Activated CD4-positive, alpha-beta T cell treated with anti-CD3 and anti-CD28 coated beads, Interleukin-2, amount 50 U/mL, for 48 hours (primary cell): ENCODE measurements at places on chromosomes 1 and 21.

- DNase-seq = no peak
These were observed 78.6 kb downstream of the STUM start for GRCh38 chr1:226627050-226627755.

DNA sequence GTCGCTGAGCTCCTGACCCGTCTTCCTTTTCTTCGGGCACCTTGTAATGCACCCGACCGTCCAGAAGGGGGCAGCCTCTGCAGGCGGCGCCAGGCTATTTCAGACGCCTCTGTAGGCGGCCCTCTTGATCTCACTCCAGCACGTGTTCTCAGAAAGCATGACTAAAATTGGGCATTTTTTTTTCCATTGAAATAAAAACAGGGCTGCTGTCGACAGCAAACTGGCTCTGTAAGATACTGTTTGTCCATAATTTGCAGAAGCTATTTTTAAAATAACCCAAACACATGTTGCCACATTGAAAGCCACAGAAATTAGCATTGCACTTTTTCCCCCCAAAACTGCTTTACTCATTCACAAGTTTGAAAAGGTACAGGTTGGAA is 78.0 kb downstream of the STUM start:
- DNase-seq = peak; percentile 84

- no peak for DNase-seq
These were observed 10.8 kb downstream of the FNDC5 start for GRCh38 chr1:32859915-32860314.

GRCh38 chr1:203636291-203636690 is 9.7 kb downstream of the ATP2B4 start:
- DNase-seq = no peak

- no peak for DNase-seq
These were observed 152.6 kb downstream of the ETS2 start for GRCh38 chr21:38958323-38958705.

DNA sequence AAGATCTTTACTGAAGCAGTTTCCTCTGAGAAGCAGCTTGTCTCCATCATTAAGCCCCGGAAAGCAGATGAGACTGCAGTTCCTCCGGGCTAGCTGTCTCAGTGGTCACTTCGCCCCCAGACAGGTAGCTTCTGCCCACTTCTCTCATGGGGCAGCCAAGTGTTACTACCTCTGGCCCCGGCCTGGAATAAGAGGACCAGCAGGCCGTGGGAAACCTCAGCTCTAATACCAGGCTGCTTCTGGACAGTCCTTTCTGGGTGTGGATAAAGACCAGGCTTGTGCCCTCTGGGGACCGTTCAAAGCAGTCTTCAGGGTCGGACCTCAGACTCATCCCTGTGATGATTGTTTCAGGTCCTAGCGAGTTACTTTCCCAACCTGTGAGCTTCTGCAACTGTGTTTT is 54.8 kb downstream of the RUNX3 start:
- DNase-seq = no peak

GRCh38 chr1:89516055-89516454 is 8.6 kb upstream of the LRRC8B start:
- DNase-seq = no peak

GRCh38 chr1:20727746-20728316 is 4.7 kb downstream of the SH2D5 start:
- no peak for DNase-seq

- DNase-seq = no peak
These were observed 72.7 kb downstream of the DIRAS3 start for GRCh38 chr1:67977756-67978155.

GRCh38 chr1:42392255-42392654 is 11.7 kb downstream of the RIMKLA start:
- no peak for DNase-seq

GRCh38 chr1:177248258-177248657 is 77.5 kb downstream of the BRINP2 start:
- DNase-seq = no peak

GRCh38 chr1:205430696-205431305 is 8.9 kb upstream of the LEMD1 start:
- peak; percentile 68 for DNase-seq

DNA sequence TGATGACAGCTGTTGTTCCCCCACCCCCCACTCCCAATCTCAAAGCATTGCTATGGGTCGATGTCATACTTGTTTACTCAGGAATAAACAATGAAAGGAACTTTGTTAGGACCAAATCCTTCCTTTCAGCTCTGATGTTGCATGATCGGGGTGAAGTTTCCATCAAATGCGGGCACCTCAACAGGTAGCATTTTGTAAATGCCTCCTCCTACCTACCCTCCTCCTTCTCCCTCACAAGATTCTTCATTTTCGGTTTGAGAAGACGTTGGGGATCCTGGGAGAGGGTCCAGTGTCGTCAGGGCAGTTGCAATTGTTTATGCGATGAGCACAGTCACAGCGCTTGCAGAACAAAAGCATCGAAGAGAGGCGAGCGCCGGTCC is 758 bp upstream of the HUNK start:
- DNase-seq = no peak

- DNase-seq = no peak
These were observed 11.3 kb downstream of the RPAP2 start for GRCh38 chr1:92310185-92310597.

DNA sequence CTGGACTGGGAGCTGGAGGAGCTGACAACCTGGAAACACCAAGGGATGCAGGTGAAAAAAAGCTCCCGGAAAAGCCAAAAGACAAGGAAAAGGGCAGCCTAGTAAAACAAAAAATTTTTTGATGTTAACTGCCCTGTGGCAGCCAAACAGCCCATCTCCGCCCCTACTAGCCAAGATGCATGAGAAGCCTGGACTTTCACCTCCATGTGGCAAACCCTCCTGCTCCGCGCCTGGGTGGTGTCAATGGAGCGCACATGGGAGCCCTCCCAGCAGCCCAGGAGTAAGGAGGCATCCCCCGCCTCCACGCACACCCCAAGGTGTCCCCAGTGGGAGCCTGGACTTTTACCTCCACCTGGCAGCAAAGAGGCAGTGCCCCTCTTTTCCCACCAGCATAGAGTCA is 30.5 kb downstream of the LEMD1 start:
- DNase-seq = no peak

DNA sequence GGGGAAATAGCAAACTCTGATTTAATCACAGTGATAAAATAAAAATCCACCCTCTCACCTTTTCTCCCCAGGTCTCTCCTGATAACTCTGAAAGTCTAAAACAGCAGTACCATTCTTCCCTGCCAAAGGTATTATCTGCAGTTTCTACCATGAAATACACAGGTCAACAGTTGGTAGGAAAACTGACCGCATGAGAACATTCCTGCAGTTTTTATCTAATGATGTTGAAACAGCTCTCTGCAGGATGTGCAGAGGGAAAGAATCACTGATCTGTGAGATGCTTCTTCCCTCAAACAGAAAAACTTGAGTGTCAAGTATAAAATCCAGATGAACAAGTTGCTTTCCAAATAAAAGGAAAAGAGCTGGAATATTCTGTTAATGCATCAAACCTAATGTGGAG is 39.1 kb downstream of the KCNJ6 start:
- DNase-seq = no peak

DNA sequence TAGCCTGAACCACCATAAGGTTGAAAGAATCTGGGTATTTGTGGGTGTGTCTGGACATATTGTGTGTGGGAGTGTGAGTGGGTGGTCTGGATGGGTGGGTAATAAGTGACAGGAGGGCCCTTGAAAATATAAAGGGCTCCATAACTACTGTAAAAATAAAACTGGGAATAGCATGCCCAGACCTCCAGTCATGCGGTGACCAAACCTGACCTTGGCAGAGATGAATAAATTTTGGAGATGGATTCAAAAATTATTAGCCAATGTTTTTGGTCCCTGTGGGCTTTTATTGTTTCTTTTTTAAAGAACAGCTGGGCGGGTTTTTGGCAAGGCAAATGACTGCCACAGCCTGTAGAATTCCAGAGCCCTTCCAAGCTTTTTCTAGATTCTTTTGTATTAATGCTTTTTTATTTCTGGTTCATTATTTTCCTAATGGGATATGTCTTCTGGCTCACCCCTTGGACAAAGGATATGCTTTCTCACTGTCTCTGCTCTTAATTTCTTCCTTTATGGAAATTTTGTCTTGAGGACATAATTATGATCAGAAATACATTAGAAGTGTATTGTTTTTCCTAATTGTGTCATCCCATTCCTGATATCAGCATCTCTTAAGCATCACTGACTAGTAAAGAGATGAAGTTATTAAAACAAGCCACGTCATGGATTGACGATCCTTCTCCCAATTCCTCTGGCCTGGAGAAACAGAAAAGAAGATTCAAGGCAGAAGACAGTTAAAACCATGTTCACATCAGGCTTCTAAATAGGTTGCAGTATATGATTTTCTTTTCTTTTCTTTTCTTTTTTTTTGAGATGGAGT is 69.5 kb downstream of the NTMT2 start:
- DNase-seq = no peak

DNA sequence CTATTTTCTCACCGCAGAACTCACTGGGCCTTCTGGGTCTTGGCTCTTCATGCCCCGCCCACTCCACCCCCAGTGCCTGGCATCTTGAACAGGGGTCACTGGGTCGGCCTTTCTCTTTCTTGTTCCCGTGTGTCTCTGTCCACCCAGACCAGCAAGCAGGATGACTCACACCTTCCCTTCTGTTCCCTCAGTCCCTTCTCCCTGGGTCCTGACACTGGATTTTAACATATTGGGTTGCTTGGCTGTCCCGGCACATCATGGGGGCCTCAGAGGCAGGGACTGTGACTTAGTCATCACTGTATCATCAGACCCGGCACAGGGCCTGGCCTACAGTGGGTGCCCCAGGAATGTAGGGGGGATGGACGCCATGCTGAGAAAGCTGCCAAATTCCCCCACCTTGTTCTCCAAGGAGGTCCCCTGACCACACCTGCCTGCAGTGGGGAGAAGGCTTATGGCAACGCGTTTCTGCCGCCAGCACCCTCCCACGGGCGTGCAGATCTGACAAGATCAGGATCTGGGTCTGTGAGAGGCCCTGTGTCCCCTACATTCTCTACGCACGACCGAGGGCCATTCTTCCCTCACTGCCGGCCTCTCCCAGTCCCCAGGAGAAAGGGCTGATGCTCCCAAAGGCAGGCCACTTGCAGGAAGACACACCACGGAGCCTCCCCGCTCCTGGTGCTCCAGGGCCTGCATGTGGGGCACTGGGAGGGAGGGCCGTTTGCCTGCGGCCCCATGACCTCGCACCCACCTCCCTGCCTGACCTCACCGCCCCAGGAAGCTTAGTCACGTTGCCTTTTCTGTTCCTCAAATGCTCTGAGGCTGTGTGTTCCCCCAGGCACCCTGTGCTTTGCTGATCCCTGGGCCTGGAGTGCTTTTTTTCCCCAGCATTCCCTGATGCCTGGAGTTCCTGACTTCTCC is 157.2 kb upstream of the TMEM51 start:
- no peak for DNase-seq

DNA sequence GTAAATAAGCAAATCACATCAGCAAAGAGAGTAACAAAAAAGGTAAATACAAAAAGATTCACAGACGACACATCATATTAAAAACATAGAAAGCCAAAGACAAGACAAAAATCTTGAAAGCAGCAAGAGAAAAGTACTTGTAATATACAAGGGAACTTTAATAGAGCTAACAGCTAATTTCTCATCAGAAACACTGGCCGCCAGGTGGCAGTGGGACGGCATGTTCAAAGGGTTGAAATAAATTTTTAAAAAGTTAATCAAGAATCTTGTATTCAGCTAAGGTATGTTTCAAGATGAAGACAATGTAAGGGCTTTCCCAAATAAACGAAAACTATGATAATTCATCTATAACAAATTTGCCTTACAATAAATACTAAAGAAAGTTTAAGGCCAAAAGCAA is 358.1 kb downstream of the LRRIQ3 start:
- DNase-seq = peak; percentile 2

GRCh38 chr1:107132195-107132594 is 8.6 kb upstream of the NTNG1 start:
- DNase-seq = no peak

DNA sequence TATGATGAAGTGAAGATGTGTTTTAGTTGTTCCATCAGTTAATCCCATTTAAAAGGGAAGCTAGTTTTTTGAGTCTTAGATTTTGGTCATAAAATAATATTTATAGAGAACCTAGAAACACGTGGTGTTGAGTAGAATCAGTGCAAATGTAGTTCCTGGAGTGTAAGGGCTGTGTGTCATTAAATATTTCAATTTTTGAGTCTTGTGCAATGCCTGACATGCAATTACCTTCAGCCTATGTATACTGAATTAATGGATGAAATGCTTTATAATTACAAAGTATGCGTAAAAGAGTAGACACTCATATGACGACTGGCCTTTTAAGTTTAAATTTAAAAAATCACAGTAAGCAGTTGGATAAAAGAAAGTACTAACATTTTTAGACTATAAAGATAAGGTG is 75.0 kb downstream of the NEK7 start:
- no peak for DNase-seq

DNA sequence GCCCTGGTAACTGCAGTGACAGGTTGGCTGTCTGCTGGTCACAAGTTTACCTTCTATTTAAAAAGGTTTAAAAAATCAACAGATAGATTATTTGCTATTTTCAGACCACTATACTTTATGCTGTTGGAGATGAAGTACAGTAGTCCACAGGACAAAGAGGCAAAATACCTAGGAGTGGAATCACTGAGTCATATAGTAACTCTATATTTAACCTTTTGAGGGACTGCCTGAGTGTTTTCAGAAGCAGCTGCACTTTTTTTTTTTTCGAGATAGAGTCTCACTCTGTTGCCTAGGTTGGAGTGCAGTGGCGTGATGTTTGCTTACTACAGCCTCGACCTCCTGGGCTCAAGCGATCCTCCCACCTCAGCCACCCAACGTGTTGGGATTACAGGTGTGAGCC is 11.7 kb downstream of the CNIH4 start:
- no peak for DNase-seq

DNA sequence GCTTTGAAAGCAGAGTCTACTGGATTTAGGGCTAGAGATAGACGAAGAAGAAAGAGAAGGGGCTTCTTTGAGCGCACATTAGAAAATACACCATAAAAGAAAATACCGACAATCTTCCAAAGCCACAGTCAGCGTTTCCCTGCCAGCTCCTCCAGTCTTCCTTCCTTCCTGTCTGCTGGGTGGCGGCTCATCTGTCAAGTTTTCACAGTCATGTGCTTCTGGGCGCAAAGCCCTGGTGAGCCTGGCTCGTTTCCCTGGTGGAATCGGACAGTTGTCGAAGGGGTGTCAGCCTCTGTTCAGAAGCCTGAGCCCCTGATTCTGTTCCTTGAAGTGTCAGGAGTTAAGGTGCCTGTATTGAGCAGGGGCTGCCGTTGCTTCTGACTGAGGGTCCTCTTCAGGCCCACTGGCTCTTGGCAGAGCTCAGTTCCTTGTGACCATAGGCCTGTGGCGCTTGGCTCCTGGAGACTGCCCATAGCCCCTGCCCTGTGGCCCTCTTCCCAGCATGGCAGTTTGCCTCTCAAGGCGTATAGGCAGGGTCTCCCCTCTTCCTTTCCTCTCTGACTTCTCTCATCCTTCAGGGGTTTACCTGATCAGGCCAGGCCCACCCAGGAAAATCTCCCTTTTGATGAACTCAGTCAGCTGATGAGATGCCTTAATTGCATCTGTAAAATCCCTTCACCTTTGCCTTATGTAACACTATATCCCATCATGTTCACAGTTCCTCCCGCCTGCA is 58.6 kb downstream of the ADARB1 start:
- DNase-seq = no peak
